NT2/D1 (cell line): ENCODE measurements at places on chromosomes 16 and 17.

- no peak for DNase-seq
Measured at GRCh38 chr17:40910441-40910841, 25.4 kb upstream of the KRT20 start.

DNA sequence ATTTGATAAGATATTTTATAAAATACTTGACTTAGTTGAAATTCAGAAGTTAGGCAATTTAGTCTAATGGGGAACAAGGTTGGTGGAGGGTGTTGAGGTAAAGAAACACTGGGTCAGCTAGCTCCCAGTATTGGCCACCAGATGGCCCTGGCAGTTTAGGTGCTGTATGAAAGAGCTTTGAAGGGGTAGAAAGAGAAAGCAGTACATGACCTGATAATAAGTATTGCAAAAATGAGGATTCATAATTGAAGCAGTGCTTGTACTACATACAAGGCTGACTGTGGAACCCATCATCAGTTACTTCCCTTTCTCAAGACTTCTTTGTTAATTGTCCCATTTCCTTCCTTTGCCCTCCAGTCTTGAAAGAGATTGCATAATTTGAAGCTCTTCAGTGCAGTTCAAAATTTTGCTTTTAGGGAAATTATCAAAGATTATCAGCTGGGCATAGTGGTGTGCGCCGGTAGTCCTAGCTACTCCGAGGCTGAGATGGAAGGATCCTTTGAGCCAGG, 29.4 kb downstream of the TANC2 start:
- no peak for DNase-seq

- no peak for DNase-seq
Measured at GRCh38 chr17:64400642-64401041, 10.0 kb upstream of the PECAM1 start.

GRCh38 chr17:15451680-15452079, 15.7 kb downstream of the CDRT4 start:
- no peak for DNase-seq

- DNase-seq, result no peak
Measured at GRCh38 chr17:49834118-49834743, 13.6 kb downstream of the TAC4 start.
